Inflammatory macrophage (primary cell): ENCODE measurements at places on chromosomes 12 and 14.
A peak's percentile ranks its signal among the peaks of the same experiment; 100 is the strongest.

DNA sequence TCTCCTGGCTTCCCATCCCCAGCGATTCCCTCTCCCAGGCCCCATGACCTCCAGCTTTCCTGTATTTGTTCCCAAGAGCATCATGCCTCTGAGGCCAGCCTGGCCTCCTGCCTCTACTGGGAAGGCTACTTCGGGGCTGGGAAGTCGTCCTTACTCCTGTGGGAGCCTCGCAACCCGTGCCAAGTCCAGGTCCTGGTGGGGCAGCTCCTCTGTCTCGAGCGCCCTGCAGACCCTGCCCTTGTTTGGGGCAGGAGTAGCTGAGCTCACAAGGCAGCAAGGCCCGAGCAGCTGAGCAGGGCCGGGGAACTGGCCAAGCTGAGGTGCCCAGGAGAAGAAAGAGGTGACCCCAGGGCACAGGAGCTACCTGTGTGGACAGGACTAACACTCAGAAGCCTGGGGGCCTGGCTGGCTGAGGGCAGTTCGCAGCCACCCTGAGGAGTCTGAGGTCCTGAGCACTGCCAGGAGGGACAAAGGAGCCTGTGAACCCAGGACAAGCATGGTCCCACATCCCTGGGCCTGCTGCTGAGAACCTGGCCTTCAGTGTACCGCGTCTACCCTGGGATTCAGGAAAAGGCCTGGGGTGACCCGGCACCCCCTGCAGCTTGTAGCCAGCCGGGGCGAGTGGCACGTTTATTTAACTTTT is 14.3 kb downstream of the C12orf43 start:
- DNase-seq: no peak

DNA sequence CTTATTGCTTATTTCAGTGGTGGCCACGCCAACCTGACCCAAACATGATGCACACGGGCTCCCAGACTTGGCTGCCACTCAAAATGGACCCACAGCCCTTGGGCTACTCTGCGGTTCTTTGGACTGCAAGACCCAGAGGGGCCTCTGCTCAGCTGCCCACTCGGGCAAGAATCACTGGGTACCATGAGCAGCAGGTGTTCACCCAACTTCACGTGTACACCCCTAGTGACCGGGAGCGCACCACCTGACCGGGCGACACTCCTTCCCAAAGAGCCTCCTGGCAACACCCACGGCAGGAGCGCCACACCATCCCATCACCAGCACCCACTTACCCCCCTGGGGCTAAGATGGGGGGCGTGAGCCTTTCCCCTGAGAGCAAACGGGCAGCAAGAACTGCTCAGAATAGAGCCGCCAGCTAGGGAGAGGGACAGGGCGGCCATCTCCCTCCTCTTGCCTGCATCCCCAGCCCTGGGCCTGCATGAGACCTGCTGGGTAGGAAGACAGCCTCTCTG is 32.0 kb downstream of the CCNK start:
- no peak for DNase-seq

DNA sequence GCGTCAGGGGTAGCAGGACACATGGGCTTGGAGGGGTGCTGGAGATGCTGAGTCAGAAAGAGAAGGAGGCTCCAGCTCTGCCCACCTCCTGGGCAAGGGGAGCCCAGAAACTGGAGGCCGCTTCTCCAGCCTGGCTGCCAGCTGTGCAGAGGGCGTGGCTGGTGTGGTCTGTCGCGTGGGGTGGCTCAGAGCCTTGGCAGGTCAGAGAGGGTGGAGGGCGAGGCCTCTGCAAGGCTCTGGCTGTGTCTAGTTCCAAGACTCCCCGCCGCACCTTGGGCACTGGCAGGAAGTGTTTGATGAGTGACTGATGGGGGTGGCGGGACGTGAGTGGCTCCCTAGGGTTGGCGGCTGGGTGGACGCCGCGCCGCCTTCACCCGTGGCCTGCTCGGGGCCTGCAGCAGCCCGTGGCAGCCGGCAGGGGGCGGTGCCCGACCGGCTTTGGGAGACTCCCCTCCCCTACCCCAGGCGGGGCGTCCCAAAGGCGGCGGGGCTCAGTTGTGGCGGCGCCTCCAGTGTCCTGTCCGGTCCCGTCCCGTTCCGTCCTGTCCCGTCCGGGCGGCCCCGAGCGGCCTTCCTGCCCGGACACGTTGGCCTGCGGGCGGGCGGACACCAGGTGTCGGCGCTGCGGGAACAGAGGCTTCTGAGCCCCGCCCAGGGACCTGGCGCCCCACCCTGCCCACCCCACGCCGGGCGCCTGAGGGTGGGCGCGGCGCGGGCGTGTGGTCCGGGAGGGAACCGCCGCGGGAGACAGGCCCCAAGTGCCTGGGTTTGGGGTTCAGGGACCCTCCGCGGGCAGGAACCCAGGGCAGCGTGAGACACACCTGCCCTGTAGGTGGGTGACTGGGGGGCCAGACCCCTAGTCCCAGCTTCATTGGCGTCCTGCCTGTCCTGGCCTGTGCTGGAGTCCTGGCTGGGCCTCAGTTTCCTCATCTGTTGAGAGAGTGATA is 39.7 kb downstream of the KRT80 start:
- peak; percentile 37 for DNase-seq

DNA sequence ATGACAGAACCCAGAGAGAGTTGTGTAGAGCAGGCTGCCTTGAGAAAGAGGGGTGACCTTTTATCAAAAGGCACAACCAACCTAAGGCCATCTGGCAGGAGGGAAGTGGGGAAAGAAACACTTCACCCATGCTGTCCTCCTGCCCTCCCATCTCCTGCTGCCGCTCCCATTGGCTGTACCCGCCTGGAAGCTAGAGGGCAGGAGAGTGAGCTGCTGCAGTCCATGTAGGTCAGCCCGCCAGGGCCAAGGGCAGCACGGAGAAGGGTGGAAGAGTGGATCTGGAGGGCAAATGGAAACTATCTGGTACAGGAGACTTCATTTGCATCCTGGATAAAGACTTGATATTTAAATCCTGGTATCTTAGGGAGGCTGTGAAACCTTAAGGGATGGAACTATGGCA is 11.5 kb upstream of the CABP1 start:
- DNase-seq: no peak

GRCh38 chr12:132672116-132672515 is 15.0 kb downstream of the POLE start:
- no peak for DNase-seq

- no peak for DNase-seq
Measured at GRCh38 chr12:31205054-31205453, 120.9 kb downstream of the SINHCAF start.

DNA sequence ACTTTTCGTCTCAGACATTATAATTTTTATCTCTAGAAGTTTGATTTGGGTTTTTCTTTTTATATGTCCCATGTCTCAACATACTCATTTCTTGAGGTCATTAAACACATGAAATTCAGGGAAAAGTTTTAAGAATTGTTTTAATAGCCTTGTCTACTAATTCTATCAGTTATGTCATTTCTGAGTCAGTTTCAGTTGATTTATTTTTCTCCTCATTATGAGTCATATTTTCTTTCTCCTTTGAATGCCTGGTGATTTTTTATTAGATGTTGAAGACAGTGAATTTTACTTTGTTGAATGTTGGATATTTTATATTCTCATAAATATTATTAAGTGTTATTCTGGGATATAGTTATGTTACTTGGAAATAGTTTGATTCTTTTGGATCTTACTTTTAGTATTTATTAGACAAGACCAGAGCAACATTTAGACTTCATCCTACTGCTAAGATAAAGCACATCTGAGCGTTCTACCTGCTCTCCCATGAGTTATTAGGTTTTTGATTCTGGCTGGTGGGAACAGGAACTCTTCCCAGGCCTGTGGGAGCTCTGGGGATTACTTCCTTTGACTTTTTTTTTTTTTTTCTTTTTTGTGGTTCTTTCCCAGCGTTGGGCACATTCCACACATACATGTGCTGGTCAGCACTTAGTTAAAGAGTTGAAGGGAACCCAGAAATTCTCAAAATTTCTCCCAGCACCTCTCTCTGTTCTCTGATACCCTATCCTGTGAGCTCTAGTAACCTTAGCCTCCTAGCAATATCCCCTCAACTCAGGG is 1157.7 kb downstream of the BCL11B start:
- no peak for DNase-seq

DNA sequence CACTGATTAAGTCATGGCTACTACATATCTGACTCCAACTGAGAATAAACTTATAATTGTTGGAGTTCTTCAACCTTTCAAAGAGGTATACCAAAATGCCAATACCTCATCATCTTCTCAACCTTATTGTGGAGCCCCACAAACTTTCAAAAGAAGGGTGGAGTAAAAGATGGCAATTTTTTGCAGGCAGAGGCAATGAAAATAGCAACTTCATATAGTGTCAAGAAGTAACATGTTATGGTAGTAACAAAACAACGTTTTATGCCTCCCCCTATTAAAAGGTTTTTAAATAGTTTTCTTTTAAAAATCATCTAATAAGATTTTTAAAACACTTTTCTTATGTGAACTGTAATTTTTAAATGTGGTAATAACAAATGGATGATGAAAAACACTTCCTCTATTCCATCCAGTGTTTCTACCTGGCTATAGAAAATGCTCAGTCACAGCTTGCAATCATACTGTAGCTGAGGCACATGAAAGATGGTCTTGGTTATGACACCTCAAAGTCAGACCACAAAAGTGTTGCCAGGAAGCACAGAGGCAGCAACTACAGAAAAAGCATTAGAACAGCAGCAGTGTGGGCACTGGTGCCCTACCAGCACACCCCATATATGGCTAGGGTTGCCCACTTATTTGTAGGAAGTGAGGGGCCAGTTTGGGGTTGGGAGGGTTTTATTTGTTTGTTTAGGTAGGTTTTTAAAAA is 7.0 kb downstream of the PPP1R12A start:
- peak; percentile 18 for DNase-seq

DNA sequence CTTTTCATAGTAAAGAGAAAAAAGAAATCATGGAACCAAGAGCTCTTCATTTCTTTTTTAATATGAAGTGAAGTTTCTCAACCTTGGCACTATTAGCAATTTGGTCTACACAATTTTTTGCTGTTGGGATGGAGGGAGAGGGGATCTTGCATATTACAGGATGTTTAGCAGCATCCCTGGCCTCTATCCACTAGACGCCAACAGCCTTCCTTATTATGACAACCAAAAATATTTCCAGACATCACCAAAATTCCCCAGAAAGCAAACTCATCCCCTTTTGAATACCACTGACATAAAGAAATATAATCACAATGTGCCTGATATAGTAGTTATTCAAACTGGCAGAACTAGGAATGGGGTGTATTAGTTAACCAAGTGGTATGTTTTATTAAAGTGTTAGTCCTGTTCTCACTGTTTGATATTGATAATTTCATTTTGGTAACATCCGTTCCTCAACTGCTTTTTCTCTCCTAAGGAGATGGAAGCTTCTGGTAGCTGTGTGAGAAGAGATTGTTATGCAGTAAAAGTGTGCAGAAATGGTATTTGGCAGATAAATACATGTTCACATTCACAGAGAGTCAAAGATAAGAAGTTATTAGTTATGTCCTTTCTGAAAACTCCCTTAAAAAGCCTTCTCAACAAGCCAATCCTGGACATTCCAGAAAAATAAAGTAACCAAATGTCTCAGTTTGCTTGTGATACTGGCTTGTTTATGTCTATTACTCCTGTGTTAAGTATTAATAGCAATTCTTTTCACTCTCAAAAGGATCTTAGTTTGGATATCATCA is 699.9 kb downstream of the C12orf50 start:
- no peak for DNase-seq

DNA sequence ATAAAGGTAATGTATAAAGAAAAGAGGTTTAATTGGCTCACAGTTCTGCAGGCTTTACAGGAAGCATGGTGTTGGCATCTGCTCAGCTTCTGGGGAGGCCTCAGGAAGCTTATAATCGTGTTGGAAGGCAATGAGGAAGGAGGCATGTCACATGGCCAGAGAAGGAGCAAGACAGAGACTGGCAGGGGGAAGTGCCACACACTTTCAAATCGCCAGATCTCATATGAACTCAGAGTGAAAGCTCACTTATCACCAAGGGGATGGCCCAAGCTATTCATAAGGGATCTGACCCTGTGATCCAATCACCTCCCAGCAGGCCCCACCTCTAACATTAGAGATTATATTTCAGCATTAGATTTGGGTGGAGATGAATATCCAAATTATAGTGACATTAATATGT is 26.3 kb downstream of the LDHB start:
- DNase-seq: peak; percentile 15

GRCh38 chr14:72800848-72801370 is 93.0 kb downstream of the DPF3 start:
- DNase-seq: no peak

- DNase-seq: peak; percentile 23
Measured at GRCh38 chr12:111598637-111599452, at the start of gene ATXN2. ATXN2 (minus strand) TSS chr12:111599315; CDS start chr12:111599034, 281 bp downstream.

- DNase-seq: no peak
Measured at GRCh38 chr12:12428961-12429657, 72.2 kb downstream of the BORCS5 start.

DNA sequence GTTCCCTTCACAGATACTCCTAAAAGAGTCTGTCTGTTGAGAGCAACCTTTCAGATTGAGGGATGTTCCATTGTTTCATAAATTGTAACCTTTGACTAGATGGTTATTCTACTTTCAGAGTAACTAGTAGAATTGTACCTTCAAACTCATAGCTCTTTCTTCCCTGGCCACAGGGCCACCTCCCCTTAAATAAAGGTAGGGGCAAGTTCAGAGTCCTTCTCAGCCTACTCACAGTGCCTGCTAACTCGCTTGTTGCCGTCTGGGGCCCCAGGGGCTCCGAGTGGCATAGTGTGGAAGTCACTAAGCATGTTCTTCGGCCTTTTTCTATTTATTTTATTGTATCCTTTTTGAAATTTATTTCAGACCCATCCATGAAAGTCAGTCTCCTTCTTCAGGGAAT is 250.4 kb downstream of the ALX1 start:
- no peak for DNase-seq

- DNase-seq: no peak
Measured at GRCh38 chr12:15336768-15337553, 14.7 kb downstream of the PTPRO start.

DNA sequence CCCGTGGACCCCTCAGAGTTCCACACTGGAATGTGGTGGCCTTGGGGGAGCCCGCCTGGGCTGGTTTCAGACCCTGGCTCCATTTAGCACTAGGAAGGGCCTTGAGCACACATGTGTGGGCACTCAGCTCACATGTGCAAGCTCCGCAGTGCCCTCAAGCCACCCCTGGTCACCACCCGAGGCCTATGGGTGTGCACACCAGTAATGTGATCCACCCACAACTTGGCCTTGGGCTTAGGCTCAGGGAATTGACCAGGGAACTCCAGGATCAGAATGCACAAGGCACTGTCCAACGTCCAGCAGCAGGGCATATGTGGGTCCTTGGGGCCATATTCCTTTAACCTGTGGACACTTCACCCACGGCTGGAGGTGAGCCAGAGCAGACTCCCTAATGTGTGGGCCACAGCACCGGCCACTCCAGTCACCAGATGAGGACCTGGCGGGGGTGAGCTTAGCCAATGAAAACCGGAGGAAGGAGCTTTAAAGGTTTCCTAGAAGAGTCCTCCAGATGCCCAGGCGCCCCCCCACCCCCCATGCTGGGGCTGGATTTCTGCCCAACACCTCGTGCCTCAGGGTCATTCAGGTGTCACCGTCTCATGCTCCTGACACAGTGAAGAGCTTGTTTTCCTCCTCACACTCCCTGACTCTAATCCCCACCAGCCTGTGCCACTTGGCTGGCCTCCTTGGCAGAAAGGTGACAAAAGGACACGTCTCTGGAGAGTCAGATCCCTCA is 209.2 kb downstream of the ZFP36L1 start:
- no peak for DNase-seq

- no peak for DNase-seq
Measured at GRCh38 chr14:99715266-99716000, 31.3 kb downstream of the CYP46A1 start.
